ENCODE measurements at places on chromosomes 4 and X. TPM values are rescaled to one million over a fixed set of nuclear protein-coding genes. Genes with fewer than 3 reads are reported as not detected.

Gene STATH
- not detected for total RNA-seq

Gene PPP4R3C
- total RNA-seq, result not detected

GRCh38 chr4:145935253-145936141 is 3.1 kb downstream of the ZNF827 start:
- DNase-seq, result peak; percentile 82

DNA sequence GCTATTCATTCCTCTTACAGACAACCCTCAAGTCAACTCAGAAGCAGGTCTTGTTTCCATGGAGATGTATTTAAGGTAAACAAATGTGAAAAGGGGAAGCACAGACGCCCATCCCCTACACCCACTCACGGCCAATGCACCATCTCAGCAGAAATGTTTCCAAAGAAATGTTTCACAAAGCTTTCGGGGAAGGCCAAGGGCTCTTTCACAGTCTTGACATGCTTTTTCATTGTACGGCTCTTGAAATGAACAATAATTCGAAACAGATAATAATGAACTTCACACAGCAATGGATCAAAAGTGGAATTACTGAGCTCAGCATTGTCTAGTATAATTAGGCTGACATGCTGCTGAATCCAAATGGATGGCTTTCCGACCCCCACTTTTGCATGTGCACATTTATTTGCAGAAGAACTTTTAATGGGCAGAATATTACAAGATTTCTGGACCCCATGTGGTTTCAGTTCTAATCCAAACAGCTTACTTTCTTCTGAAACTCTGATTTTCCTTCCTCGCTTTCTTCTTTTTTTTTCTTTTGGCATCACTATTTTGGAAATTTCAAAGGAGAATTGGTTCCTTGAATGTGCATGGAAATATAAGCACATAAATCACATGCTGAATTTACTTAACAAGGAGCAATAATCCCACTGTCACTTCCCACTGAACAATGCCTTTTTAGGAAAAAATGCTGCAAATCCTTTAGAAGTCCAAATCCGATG is 160.9 kb downstream of the SMIM20 start:
- no peak for DNase-seq

Gene REST
- 54.7 TPM for total RNA-seq
